ENCODE measurements at places on chromosomes 2 and 18. TPM values are rescaled to one million over a fixed set of nuclear protein-coding genes. Genes with fewer than 3 reads are reported as not detected.

COX7A2L gene
- total RNA-seq, result 194 TPM

C1QL2 gene
- not detected for total RNA-seq

ADGRF3 gene
- total RNA-seq, result not detected

SNORC gene
- total RNA-seq, result 0.29 TPM

AOX1 gene
- 38.1 TPM for total RNA-seq

MYO7B gene
- total RNA-seq, result not detected

LBX2 gene
- 6.3 TPM for total RNA-seq

CHPF gene
- total RNA-seq, result 94.8 TPM

PDE11A gene
- total RNA-seq, result not detected

GKN2 gene
- total RNA-seq, result not detected

RRM2 gene
- total RNA-seq, result 5.3 TPM

TMEM182 gene
- total RNA-seq, result 2.0 TPM

NPPC gene
- total RNA-seq, result not detected

COLEC12 gene
- 122 TPM for total RNA-seq

RBM44 gene
- 0.58 TPM for total RNA-seq

TRABD2A gene
- 17.5 TPM for total RNA-seq

RGPD3 gene
- total RNA-seq, result 0.29 TPM

All from smooth muscle cell of trachea (primary cell).